ENCODE measurements at places on chromosomes 1 and 21.

DNA sequence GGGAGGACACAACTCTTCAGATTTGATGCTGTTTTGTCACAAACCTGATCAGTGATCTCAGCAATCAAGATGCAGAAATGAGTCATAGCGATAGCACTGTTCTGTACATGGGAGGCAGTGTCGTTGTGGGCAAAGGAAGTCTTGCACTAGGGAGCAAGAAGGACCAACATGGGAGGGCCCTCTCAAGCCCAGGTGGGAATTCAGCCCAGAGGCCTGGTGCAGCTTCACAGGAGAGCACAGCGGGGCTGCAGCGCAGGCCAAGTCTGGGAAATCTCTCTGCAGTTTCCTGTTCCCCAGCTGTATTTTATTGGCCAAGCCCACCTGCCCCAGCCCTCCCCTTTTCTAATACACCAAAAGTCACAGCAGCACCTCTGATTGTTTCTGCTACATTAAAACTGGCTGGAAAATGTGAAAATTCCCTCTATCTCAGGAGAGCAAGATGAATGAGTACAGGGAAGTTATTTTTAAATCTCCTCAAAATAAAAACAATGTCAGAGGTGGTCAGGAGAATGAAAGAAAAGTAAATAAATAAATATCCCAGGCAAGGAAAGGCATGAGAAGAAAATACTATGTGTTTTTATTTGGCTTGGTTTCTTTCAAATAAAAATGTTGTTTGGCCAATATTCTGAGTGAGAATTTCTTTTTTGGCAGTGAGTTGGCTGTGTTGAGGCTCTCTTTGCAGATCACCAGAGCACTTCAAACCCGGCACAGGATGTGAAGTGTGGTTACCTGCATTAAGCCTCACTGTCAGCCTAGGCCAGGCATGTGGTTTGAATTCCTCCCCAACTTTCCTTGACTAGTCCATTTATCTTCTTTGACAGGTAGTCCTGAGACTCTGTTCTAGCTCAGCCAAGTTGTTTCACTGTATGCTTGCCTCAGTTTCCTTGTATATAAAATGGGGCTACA lies 422.1 kb downstream of the PLPP3 start:
- no peak for DNase-seq

DNA sequence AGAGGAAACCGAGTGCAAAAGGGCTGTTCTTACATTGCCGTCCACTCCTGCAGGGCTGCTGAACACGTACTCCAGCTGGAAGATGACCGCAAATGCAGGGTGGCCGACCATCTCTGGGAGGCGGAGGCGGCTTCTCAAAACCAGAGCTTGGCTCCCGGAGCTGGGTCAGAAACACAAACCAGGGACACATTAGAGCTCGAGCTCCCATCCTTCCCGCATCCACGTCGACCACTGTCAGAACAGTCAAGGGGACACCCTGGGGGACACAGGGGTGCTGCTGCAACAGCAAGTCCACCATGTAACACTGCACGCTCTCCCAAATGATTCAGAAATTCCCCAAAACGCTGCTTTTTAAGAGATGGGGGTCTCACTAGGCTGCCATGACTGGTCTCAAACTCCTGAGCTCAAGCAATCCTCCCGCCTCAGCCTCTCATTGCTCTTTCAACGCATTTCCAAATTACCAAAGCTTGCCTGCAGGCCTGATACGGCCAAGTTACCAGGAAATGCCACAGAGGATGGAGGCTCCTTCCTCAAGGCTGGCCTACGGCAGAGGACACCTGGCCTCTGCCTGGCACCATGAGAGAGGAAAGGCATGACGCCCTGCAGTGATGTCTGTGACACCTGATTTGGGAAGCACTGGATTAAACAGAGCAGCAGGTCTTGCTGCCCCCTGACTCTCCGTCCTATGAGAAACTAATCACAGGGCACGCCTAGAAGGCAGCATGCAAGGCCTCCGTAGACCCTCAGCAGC lies 45.0 kb downstream of the NPHP4 start:
- DNase-seq, result no peak

DNA sequence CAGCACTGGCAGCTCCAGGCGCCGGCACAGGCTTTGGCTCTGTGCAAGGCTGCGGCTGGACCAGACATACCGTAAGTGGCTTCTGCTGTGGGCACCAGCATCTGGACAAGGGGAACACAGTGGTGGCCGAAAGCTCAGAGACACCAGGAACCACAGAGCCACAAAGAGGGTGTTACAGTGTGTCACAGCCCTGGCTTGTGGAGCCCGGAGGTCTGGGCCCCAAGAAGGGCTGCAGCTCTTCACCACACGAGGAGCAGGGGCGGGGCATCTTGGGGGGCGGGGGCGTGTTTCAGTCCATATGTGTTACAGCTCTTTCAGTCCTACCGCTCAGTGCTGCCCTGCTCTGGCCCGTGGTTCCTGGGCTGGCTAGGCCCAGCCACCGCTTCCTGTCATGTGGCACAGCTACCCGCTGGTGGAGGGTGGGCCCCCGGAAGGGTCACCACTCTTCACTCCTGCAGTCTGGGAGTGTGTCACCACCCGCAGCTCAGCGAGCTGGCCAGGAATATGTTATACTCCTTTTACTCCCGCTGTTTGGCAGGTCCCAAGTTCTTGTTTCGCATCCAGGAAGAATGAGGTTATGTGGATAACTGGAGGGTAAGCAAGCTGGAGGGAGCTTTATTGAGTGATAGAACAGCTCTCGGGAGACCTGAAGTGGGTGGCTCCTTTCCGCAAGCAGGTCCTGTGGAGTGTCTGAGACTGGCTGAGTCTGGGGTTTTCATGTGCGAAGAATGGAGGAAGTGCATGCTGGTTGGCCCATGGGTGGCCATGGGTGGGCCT lies 3.3 kb upstream of the LSM10 start:
- DNase-seq, result no peak

GRCh38 chr1:89951766-89952604 lies 42.9 kb upstream of the ZNF326 start:
- DNase-seq, result no peak

GRCh38 chr1:119276558-119276957 lies 92.0 kb upstream of the HAO2 start:
- no peak for DNase-seq

- DNase-seq, result no peak
These were observed 1120.2 kb upstream of the TMPRSS15 start for GRCh38 chr21:19523746-19524145.
